Neural crest cell (in vitro differentiated cells): ENCODE measurements at places on chromosomes 11 and 22. TPM values are rescaled to one million over a fixed set of nuclear protein-coding genes. Genes with fewer than 3 reads are reported as not detected.

DNA sequence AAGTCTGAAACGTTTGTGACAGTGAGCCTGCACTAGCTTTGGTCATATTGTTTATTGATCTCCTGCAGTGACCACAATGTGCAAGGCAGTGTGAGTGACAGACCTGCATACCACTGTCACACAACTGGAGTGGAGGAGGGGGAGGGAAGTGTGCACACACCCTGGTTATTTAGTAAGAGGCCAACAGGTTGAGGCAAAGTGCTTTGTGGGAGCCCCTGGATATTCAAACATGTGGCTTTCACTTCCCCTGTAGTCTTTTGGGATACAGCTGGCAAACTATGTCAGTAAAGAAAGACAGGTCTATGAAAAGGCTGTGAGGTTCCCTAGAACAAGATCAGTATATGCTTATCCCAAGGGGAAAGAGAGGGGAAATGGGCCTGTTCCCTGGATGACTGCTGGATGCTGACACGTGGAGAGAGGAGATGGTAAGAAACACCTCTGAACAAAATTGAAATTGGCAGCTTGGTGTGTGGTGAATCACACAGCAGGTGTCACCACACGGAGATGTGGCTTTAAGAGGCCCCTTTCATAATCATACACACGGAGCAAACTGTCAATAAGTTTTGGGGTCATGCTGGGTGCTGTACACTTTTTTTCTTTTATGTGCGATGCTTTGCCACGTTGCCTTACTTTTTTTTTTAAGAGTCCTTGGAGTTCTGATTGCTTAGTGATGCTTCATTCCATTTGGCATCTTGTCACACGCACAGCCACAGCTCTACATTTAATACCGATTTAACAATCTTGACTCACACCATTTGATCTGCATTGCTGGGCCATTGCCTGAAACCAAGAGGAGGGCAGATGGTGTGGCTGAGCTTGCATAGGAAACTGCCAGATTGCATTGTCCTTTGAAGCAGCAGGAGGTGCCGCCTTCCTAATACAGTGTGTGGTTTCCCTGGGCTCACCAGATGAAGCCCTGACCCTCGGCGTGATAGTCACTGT is 11.3 kb downstream of the OSBP2 start:
- DNase-seq = no peak

DNA sequence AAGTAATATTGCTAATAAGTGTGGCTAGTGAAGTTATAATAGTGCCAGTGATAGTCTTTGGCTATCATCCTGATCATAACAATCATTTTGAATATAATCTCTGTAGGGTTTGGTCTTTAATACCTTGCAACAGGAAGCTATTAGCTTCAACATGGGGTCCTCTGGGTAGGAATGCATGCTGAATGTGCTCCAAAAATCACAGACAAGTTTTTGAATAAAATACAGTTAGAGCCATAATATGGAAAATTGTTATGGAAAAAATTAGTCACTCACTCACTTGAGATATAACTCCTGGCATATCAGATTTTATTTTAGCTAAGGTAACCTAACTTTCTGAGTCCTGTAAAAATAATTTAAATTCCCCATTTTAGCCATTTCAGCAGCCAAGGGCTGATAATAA is 95.4 kb upstream of the MTMR2 start:
- DNase-seq = no peak

DNA sequence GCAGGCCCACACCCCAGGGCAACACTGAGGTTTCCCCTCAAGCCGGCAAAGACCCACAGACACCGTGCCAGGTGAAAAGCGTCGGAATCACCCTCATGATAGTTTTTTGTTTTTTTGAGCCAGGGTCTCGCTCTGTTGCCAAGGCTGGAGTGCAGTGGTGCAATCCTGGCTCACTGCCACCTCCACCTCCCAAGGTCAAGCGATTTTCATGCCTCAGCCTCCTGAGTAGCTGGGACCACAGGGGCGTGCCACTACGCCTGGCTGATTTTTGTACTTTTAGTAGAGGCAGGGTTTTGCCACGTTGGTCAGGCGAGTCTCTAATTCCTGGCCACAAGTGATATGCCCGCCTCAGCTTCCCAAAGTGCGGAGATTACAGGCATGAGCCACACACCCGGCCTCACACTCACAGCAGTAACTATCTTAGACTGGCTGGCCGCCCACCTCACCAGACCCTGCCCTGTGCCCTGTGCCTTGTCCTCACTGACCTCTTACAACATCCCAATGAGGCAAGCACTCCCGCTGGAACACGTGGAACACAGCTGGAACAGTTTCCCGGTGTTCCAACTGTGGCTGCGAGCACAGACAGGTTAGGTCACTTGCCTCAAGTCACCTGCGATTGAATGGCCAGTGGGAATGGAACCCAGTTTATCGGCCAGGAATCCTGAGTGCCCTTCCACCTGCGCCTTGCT is 21.1 kb downstream of the LRRC10B start:
- DNase-seq = no peak

DNA sequence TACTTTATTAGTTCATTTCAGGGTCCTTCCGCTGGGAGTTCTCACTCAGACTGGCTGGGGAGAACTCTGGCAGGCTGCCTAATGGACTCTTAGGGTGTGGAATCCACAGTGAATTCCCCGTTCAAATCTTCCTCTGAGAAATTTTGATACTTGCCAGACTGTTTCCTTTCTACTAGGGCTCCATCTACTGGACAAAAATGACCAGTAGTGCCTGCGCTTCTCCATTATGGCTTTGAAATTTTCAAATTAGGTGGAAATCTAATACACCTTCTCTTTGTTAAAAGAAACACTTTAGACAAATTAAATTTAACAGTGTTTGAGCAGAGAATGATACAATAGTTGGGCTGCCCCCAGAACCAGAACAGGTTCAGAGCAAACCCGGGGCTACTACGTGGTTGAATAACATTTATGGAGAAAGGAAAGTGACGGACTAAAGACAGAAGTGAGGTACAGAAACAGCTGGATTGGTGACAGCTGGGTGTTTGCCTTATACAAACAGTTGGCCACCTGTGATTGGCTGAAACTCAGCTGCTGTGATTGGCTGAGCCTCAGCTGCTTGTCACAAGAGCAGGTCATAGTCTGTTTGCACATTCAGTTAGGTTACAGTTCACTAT is 52.9 kb upstream of the FDX1 start:
- peak; percentile 48 for DNase-seq

- no peak for DNase-seq
Measured at GRCh38 chr11:61980783-61981541, 13.5 kb upstream of the FTH1 start.

DNA sequence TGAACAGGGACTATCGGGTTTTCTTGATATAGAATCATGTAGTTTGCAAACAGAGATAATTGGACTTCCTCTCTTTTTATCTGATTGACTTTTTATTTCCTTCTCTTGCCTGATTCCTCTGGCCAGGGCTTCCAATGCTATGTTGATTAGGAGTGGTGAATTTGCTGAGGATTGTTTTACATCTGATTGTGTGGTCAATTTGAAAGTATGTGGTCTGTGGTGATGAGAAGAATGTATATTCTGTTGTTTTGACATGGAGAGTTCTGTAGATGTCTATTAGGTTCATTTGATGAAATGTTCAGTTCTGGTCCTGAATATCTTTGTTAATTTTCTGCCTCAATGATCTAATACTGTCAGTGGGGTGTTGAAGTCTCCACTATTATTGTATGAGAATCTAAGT is 713.2 kb upstream of the CCDC179 start:
- no peak for DNase-seq

- no peak for DNase-seq
Measured at GRCh38 chr22:23055449-23056179, 14.7 kb upstream of the GNAZ start.

DNA sequence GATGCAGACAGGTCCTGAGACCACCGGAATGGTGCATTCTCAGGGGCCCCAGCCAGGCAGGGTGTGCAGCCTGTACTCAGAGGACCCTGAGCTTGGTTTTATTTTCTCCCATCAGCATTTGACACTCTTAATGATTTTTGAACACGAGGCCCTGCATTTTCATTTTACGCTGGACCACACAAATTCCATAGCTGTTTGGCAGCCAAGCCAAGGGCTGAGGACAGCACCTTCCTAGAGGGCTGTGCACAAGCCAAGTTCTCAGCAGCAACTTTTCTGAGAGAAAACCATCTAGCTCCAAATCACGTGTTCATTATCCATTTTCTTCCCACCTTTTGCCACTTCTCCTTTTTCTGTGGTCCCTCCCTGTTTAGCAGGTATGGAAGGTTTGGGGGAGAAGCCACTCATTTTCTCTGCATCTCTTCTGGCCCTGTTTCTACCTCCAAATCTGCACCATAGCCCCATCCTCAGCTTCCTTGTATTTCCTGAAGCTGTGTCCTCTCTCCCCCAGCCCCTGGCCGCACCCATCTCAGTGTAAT is 60.4 kb downstream of the TRAF6 start:
- no peak for DNase-seq

GRCh38 chr11:72522186-72522585 is 87.9 kb upstream of the CLPB start:
- no peak for DNase-seq

GRCh38 chr11:30938171-30938570 is 352.0 kb upstream of the MPPED2 start:
- DNase-seq = no peak

DNA sequence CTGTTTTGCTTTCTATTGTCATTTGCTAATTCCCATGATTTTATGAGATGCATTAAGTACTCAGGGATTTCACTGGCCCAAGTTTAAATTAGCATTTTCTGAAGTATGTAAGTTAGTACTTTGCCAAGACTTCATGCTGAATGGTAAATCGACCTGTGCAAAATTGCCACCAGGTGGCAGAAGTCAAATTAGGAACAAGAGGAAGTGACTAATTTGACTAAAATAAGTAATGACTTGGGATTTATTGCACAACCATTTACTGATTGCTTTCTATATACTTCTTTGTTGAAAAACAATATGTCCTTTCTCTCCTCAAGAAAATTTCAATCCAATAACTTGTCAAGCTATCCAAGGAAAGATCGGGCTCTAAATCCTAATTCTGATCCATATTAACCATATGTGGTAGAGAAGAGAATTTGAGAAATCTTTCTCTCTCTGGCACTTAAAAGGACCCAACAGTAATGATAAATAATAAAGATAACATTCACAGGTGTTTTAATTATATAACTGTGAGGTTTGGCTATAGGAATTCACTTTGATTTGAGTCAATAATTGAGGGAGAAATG is 253.7 kb upstream of the CHORDC1 start:
- peak; percentile 8 for DNase-seq

DNA sequence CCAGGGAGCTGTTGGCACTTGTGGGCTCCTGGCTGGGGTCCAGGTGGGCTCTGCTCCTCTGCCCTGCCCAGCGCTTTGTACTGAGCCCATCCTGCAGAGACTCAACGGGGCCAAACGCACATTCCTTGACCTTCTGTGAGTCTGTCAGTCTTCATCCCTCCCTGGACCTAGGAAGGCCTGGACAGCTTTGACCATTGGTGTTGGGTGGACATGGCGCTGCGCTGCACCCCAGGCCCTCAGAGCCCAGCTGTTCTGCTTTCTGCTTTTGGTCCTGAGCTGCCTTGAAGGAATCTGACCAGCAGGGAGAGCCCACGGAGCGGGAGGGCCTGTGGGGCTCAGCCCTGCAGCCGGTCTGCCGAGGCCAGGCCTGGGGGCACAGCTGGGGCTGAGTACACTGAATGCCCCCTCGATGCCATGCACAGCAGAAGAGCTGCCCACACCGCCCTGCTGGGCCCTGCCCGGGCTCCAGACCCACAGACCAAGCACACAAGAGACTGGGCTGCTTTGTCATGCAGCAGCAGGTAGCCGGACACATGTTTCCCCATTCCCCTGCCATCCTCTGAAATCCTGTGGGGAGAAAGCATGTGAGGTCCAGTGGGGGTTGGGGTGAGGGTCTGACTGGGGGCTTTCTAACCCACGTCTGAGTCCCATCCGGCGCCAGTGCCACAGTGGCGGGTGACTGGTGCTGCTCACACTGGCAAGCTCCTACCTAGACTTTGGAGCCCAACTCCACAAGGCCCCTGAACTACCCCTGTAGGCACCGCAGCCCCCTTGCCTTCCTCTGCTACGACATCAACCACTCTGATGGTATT is 24.1 kb upstream of the CCDC188 start:
- no peak for DNase-seq

DNA sequence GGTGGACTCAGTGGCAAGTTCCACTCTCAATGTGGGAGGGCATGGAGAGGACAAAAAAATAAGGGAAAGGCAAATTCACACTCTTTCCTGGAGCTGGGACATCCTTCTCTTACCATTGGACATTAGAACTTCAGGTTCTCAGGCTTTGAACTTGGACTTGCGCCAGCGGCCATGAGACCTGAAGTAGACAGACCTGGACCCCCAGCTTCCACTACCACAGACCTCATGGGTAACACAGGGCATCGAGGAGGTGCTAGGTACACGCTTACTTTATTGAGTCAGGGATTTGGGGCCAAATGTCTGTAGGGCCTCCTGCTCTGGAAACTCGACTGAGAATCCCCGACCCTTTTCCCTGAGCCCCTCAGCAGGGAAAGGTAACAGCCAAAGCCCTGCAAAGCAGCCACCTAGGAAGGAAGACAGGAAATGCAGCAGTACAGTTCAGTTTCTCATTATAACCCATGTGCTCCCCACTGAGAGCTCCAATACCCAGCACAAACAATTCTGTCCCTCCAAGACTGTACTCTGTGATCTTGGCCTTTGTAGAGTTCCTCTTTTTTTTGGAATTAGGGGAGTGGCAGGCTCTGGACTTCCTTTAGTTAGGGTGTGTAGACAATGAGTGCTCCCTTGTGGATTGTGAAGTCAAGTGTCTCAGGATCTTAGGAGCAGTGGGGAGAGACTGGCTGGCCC is 5.7 kb downstream of the CHRNA10 start:
- no peak for DNase-seq

- no peak for DNase-seq
Measured at GRCh38 chr22:19123936-19124335, 1.7 kb upstream of the DGCR2 start.

DNA sequence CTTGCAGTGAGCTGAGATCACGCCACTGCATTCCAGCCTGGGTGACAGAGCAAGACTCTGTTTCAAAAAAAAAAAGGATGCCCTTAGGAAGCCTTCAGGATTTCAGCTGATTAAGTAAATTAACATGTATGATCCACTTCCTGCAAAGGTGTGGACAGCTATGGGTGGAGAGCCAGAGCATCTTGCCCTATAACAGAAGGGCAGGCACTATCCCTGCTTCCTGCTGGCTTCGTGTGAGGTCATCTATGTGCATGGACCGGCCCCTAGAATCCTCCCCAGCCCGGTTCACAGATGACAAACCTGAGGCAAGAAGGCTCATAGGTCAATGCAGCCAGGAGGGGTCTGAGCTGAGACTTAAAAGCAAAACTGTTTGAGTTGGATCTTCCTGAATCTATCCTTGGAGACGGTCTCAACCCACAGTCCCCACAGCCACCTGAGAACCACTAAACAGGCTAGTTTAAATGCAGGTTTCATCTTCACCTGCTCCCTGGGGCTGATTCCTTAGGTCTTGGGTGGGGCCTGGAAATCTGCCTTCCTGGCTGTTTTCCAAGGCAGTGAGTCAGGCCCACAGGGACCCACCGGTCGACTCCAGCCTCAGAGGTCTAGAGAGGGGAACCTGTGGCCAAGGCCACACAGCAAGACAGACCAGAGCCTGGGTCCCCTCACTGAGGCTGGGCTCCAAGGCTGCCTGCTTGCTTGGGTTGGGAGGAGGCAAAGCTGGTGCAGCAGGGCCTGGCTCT is 55.2 kb upstream of the MPEG1 start:
- no peak for DNase-seq

- DNase-seq = no peak
Measured at GRCh38 chr11:33772870-33773269, 1.4 kb downstream of the FBXO3 start.

Gene POLR2L
- 128 and 134 TPM in 2 replicates for total RNA-seq

Gene KCNK4
- total RNA-seq = not detected in 2 replicates

Gene HEPN1
- not detected in 2 replicates for total RNA-seq

Gene FADD
- total RNA-seq = 29.2 and 30.4 TPM in 2 replicates

Gene CDHR5
- not detected in 2 replicates for total RNA-seq

Gene TP53I11
- total RNA-seq = 83.6 and 85.6 TPM in 2 replicates

Gene KRTAP5-11
- not detected in 2 replicates for total RNA-seq

Gene TIMM10B
- 43.6 and 47.6 TPM in 2 replicates for total RNA-seq

Gene CD248
- total RNA-seq = 4.2 and 4.8 TPM in 2 replicates
